ENCODE measurements at places on chromosomes 4 and X.

- DNase-seq: no peak
These were observed 274.6 kb downstream of the NKX6-1 start for GRCh38 chr4:84224522-84224921.

GRCh38 chrX:45142185-45142584 lies 58.5 kb downstream of the DIPK2B start:
- DNase-seq: no peak

DNA sequence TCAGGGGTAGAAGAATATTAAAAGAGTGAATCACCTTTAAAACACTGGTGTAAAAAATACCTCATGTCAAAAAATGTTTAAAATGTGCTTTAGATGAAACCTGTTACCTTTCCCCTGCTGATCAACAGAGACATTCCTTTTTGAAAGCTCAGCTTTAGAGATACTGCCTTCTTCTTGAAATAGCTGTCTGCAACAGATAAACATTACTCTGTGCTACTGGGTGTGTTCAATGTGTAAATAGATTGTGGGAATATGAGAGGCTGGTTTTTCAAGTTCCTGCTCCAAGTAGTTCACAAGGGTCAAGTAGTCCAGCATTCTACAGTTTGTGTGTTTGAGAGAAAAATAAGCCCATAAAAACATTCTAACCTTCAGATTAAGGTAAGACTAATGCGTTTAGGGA lies at the start of gene SYTL5:
SYTL5 (plus strand) TSS at position 263 of the 400 bp plus-strand sequence. CDS start 27,337 bp downstream, outside the sequence.
- no peak for DNase-seq

DNA sequence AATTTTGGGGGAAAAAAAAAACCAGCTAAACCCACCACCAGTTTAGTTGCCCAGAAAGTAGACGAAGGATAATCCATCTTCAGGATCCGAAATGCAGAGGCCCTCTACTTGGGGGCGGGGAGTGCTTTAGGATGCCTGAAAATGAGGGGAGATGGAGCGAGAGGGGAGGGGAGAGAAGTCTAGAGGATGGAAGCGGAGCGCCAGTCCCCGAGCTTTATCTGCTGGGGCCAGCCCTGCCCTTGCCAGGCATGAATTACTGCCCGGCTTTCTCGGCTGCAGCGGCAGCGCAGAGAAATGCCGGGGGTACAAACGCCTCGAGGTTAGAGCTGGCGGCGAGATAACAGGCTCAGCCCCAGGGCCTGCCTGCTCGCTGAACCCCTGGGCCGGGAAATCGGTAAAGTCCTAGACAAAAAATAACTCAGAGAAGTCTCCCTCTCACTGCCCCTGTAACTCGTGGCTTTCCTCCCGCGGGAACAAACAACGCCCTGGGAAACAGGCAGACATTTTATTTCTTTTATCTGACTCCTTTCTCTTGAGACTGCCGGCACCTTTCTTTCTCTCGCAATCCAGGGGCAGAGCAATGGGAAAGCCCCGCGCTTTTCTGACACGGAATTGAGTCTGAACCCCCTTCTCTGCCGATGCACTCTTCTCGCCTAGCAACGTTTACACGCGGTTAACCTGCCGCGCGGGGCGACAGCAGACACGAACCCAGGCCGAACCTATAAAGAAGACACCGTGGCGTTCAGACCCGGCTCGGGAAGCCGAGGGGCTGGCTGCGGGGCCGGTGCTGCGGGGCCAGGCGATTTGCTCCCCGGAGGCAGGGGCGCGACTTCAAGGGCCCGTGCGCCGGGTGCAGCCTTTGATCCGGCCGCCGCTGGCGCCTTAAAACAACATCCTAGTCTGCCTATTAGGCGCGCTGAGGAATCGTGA lies 3.1 kb upstream of the MSX1 start:
- no peak for DNase-seq

DNA sequence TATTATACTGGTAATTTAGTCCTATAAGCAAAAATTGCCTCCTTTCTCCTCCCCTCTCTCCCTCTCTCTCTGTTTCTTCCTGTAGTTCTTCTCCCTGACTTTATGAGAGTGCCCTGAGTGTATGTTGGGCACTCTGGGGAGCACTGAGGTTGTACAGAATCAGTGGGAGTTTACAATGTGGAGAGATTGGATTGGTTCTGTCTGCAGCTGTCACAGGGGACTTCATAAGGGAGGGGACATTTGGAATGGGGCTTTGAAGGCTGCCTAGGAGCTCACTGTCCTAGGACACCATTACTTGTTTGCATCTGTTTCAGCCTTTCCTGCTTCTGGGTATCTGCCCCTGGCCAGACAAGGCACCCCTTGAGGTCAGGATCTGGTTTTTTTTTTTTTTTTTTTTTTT lies 22.9 kb downstream of the SH3TC1 start:
- no peak for DNase-seq

GRCh38 chr4:5157791-5158770 lies 106.8 kb downstream of the STK32B start:
- no peak for DNase-seq

GRCh38 chrX:118975831-118976598 lies 1.6 kb downstream of the LONRF3 start:
- DNase-seq: no peak

DNA sequence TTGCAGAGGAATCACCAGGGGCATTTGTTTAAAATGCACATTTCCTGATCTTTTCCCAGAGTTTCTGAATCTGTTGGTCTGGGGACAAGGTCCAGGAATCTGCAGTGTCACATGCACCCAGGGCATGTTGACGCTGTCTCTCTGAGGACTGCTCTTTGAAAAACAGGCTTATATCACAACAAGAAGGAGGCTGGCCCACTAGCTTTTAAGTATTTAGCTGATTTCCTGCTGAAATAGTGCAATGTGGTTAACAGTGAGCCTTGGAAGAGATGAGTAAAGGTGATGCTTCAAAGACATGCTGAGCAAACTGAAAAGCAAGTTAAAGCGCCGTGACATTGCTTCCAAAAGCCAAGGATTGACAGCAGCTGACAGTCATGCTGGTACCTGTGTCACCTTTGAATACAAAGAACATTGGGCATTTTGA lies 18.6 kb upstream of the SEPSECS start:
- DNase-seq: no peak

DNA sequence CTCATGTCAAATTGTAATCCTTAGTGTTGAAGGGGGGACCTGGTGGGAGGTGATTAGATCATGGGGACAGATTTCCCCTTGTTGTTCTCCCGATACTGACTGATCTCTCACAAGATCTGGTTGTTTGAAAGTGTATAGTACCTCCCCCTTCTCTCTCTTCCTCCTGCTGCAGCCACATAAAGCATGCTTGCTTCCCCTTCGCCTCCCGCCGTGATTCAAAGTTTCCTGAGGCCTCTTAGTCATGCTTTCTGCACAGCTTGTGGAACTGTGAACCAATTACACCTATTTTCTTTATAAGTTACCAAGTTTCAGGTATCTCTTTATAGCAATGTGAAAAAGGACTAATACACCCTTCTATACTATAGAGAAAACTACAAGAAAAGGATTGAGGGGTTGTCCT lies 1170.5 kb upstream of the AGA start:
- no peak for DNase-seq

- no peak for DNase-seq
These were observed 244.5 kb upstream of the FSTL5 start for GRCh38 chr4:162408309-162408708.

- DNase-seq: no peak
These were observed 5.9 kb downstream of the MRFAP1L1 start for GRCh38 chr4:6703786-6704185.

DNA sequence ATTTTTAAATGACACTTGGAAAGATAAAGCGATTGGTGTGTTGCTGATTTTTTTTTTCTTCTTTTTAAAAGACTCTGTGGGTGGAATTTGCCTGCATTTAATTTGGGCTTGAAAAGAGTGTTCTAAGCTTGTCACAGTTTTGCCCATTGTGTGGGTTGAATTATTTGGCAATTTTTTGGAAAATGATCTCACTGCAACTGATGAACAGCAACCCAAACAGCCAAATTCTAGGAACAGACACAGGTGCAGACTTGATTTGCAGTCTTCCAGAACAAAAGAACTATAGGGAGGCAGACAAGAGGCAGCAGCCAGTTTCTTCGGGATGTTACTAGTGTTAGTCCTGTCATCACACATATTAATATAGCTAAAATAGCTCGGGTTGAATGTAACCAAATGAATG lies 40.5 kb downstream of the CASP6 start:
- no peak for DNase-seq

DNA sequence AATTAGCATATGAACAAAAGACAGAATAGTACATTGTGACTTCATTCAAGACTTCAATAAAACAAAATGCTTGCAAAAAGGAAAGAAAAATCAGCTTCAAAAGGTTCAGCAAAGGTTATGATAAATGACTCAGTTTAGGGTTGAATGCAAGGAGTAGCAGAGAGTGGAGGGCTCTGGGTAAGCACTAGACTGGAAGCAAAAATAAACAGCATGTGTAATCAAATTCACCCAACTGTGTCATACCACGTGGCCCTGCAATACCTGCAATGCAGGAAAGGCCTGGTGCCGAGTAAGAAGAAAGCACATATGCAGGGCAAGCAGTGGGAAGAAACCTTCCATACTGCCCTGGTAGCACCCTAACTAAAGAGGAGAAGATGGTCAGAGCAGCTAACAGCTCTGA lies 88.7 kb downstream of the ATP11C start:
- no peak for DNase-seq

GRCh38 chrX:39814391-39814790 lies 283.4 kb downstream of the BCOR start:
- no peak for DNase-seq

GRCh38 chr4:166312166-166312565 lies 439.1 kb downstream of the TLL1 start:
- no peak for DNase-seq

DNA sequence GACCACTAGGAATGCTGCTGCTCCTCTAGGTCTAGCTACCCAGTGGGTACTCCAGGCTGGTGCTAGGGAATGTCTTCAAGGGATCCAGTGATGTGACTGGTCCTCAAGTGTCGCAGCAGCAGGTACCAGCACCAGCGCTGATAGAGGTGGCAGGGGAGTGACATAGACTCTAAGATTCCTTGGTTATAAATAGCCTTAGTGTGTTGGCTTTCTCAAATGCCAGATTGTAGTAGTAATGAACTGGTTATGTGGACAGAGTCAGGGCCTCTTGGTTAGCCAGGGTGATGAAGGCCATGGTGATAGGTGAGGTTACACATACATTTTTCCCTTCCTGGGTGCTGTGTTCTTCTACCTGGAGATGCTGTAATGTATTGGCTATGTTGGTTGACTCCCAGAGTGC lies 38.3 kb downstream of the DCLK2 start:
- no peak for DNase-seq

- peak; percentile 54 for DNase-seq
These were observed at the start of gene PRDM5 for GRCh38 chr4:120922381-120923206. PRDM5 (minus strand) TSS chr4:120922726; CDS start chr4:120922608, 118 bp downstream.

- DNase-seq: no peak
These were observed 135.8 kb upstream of the DGKK start for GRCh38 chrX:50606300-50606950.

DNA sequence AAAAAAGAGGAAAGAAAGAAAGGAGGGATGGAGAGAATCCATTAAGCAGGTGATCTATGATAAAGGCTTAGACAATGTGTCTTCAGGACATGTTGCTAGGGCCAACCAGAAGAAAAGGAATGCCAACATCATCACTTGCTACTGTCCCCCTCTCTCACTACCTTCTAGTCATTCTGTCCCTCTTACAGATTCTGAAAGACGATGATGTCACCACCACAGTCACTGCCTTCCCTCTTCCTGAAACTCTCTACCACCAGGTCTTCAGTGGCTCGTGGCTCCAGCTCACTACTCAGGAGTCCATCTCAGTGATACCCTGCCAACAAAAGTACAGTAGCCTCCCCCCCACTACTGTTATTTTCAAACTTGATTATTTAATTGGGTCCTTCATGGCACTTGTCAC lies 64.0 kb downstream of the KCNIP4 start:
- no peak for DNase-seq

- DNase-seq: no peak
These were observed 1780.1 kb downstream of the ARAP2 start for GRCh38 chr4:34464196-34464595.

- no peak for DNase-seq
These were observed 35.1 kb downstream of the FBXO8 start for GRCh38 chr4:174248407-174248806.

DNA sequence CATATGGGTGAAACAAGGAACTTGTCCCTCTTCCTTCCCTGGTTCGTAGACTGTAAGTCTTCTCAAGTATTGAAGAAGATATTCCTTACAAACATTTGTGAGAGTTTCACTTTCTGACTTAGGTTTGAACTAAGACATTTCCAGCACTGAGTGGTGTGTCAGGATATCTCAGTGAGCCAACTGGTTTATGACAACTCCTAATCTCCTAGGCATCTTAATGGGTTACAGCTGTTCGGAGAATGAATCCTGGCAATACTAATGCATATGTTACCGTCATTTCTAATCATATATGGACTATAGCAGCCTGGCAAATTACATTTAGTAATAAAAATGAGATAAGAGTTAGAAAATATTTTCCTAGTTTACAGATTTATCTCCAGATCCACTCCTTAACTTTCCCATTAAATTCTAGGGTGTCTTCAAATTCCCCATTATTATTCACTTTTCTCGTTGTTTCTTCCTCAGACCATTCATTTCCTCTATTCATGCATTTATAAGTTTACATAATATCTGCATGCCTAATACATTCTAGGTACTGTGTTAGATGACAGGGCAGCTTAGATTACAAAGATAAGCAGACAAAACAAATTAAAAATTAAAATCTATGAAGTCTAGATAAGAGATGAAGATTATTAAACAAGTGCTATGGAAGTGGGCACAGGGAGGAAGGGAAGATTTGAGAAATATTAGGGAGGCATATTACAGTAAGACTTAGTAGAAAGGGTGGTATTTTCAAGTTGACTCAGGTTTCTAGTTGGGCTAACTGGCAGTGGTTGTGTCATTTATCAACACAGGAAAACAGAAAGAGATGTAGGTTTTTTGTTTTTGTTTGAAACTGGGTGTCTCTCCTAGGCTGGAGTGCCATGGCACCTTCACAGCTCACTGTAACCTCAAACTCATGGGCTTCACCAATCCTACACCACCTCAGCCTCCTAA lies 173.9 kb downstream of the WDFY3 start:
- DNase-seq: peak; percentile 85

DNA sequence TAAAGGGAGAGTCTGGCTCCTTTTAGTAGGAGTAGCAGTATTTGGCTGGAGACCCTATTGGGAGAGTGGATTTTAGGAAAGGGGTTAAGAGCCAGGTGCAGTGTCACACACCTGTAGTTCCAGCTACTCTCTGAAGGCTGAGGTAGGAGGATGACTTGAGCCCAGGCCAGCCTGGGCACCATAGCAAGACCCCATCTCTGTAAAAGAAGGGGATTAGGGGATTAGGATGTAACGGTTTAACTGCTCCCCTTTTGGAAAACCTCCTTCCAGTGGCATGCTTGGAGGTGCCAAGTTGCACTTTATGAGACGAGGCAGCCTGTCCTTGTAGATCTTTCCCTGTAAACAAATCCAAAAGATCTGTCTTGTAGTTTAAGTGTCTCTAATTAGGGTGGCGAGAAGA lies 140.0 kb downstream of the KLHL8 start:
- no peak for DNase-seq

DNA sequence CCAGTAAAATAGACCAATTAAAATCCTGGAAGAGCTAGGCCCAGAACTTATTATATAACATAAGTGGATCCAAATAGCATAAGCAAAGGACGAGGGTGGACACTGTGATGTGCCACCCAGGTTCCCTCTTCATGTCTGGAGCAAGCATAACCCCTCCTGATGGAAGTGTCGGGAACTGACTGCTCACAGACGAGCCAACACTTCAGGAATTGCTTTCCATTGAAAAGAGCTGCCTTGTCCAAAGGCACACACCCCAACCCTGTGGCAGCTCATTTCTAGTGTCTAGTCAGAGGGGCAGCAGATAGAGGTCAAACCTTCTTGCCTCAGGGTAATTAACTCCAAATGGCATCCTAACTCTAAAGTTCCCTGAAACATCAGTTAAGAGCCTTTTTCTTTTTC lies 15.3 kb downstream of the DDIT4L start:
- no peak for DNase-seq

GRCh38 chr4:133996431-133997121 lies 205.0 kb downstream of the PABPC4L start:
- DNase-seq: no peak
